ENCODE measurements at places on chromosomes 16 and 17.

- H3K36me3 ChIP-seq: no peaks in the 10 kb centered on the region
- H3K4me3 ChIP-seq: no peak overlapping the region
- H3K4me1 ChIP-seq: no peaks in the 10 kb centered on the region
- H3K27me3 ChIP-seq: no peaks in the 10 kb centered on the region
- H3K27ac ChIP-seq: no peak overlapping the region
Observed at GRCh38 chr17:33986088-33986487, 269.0 kb upstream of the CCL2 start.

DNA sequence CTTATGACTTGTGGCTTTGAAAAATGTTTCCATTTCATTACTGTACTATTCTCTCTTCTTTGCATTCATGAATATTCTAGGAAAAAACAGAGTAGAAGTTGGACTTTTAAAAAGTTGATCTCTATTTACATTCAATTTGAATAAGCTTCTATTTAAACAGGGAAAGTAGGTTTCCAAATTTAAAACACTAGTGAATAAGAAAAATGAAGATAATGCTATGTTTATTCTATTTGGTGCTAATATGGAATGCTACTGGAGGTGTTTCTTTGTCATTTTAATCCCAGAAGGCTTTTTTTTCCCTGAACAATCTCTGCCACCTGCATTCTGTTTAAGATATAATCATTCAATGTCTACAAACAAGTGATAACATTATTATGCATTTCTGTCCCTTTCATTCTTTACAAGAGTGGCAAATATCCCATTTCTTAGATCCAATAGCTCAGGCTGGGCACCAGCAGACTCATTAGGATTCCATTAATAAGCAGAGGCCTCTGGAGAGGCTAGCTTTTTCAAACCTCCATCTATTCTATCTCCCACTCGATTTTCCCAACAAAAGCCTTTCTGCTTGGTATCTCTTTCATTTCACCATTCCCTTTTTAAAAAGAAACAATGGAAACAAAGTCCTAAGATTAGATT lies 1001.6 kb upstream of the CDH8 start:
- no peaks in the 10 kb centered on the region for H3K36me3 ChIP-seq
- H3K4me3 ChIP-seq: no peak overlapping the region
- no peaks in the 10 kb centered on the region for H3K27me3 ChIP-seq
- H3K4me1 ChIP-seq: no peaks in the 10 kb centered on the region
- H3K27ac ChIP-seq: no peak overlapping the region
- no peak for DNase-seq

GRCh38 chr16:63174801-63175200 lies 1138.6 kb upstream of the CDH8 start:
- no peak overlapping the region for H3K4me3 ChIP-seq
- no peak for DNase-seq
- H3K27ac ChIP-seq: no peak overlapping the region
- no peaks in the 10 kb centered on the region for H3K27me3 ChIP-seq
- no peaks in the 10 kb centered on the region for H3K4me1 ChIP-seq
- H3K36me3 ChIP-seq: no peaks in the 10 kb centered on the region

DNA sequence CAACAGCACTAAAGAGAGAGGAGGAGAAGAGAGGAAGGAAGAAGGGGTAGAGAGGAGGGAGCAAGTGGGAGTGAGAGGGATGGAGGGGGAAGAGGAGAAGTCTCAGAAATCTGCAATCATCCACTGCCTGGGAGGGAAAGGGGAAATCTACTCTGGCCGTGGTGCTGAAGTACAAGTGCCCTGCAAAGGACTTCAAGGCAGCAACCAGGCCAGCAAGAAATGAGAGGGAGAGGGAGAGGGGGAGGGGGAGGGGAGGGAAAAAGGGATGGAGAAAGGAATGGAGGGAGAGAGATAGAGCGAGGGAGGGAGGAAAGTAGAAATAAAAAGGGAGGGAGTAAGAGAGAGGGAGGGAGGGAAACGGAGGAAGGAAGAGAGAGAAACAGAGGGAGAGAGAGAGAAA lies 130.8 kb upstream of the EEF2KMT start:
- no peak overlapping the region for H3K27ac ChIP-seq
- H3K4me3 ChIP-seq: no peak overlapping the region
- H3K27me3 ChIP-seq: peaks cover 4% of the 10 kb centered on the region
- no peaks in the 10 kb centered on the region for H3K4me1 ChIP-seq
- DNase-seq: no peak

DNA sequence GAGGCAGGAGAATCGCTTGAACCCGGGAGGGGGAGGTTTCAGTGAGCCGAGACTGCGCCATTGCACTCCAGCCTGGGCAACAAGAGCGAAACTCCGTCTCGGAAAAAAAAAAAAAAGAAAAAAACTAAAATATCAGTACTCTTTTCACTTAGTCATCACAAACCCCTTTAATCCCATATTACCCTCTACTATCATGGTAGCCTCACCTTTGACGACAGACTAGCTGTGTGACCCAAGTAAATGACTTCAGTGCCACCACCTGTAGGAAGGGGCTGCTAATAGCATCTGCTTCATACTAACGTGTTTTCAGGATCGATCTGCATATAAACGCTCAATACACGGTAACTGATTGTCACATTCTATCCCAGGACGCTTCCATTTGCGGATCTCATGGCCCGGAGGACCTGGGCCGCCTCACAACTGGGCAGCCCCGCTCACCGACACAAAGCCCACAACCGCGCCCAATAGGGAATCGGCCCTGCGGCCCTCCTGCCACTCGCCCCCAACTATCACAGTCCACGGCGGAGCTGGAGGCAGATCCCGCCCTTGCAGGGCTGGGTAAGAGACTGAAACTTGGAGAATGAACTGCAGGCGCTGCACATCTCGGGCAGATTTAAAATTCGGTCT lies 1.1 kb upstream of the ZNF263 start:
- H3K4me3 ChIP-seq: peak overlapping the region; percentile 79
- peaks cover 23% of the 10 kb centered on the region for H3K4me1 ChIP-seq
- no peaks in the 10 kb centered on the region for H3K27me3 ChIP-seq
- peak overlapping the region; percentile 99 for H3K27ac ChIP-seq
- DNase-seq: no peak
